Uterus (tissue), 4 donors: ENCODE measurements at places on chromosomes 3 and 15. TPM values are rescaled to one million over a fixed set of nuclear protein-coding genes. Genes with fewer than 3 reads are reported as not detected.

GRCh38 chr15:50049871-50050270 lies 69.2 kb downstream of the ATP8B4 start:
- no peak overlapping the region for H3K4me3 ChIP-seq
- no peak overlapping the region for H3K27ac ChIP-seq
- H3K4me1 ChIP-seq, result no peaks in the 10 kb centered on the region
- DNase-seq, result no peak
- H3K36me3 ChIP-seq, result no peaks in the 10 kb centered on the region

DNA sequence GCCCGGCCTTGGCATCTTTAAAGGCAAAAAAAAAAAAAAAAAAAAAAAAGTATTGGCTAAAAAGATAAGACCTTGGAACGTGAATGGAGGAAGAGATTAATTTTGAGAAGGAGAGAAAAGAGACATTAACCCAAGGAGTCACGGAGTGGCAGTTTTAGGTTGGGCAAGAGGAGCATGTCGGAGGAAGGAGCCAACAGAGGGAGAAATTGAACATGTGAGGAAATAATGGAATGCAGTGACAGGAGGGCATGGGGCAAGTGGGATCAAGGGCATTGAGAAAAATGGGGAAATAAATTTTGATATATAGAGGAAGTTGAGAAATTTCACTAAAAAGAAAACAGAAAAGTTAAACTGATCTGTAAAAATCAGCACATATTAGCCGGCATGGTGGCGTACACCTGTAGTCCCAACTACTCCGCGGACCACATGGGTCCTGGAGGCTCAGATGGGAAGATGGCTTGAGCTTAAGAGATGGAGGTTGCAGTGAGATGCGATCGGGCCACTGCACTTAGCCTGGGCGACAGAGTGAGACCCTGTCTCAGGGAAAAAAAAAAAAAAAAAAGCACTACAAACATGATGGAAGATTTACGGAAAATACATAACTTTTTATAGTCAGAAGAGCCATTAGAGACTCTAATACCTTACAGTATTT lies 1.2 kb downstream of the HAUS2 start:
- DNase-seq, result no peak
- peaks cover 7% of the 10 kb centered on the region for H3K4me1 ChIP-seq
- H3K4me3 ChIP-seq, result peak overlapping the region; percentile 77
- no peaks in the 10 kb centered on the region for H3K27me3 ChIP-seq
- H3K27ac ChIP-seq, result peak overlapping the region; percentile 91

DNA sequence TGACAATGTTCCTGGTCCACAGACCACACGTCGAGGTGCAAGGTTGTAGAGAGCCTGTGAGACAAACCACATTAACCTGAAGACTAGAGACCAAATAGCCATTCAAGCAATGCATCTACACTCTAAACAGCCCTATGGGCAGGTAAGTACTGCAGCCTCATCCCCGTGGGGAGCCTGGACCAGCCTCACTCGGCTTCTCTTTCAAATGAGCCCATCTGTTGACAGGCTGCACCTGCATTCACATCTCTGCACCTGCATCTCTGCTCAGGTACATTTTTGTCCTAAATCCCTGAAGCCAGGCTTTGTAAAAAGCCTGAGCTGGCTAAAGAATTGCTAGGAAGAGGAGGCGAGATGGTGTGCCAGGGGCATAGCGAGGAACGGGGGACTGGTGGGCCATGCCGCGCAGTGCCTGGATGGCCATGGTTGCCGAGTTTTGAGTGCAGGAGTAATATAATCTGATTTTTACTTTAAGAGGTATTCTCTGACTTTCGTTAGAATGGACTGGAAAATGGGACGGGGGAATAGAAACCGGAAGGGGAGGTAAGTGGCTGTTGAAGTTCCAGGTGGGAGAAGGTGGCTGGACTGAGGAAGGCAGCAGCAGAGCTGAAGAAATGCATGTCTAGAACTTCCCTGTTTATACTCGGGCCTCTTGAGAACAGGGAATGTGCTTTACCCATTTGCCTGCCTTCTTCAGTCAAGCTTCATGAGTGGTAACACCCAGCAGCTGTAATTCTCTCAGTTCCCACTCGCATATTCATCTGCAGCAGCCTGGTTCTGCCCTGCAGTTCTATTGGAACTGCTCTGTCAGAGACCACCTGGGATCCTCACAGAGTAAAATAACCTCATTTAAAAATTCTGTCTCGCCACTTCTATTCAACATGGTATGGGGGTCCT lies 226.4 kb downstream of the OPA1 start:
- no peak for DNase-seq
- H3K27me3 ChIP-seq, result no peaks in the 10 kb centered on the region
- H3K4me1 ChIP-seq, result no peaks in the 10 kb centered on the region
- no peak overlapping the region for H3K27ac ChIP-seq
- H3K4me3 ChIP-seq, result no peak overlapping the region
- H3K36me3 ChIP-seq, result no peaks in the 10 kb centered on the region

- no peaks in the 10 kb centered on the region for H3K27me3 ChIP-seq
- H3K27ac ChIP-seq, result peak overlapping the region; percentile 86
- H3K4me3 ChIP-seq, result peak overlapping the region; percentile 55
Measured at GRCh38 chr15:82043796-82044372, 1.9 kb downstream of the MEX3B start.

DNA sequence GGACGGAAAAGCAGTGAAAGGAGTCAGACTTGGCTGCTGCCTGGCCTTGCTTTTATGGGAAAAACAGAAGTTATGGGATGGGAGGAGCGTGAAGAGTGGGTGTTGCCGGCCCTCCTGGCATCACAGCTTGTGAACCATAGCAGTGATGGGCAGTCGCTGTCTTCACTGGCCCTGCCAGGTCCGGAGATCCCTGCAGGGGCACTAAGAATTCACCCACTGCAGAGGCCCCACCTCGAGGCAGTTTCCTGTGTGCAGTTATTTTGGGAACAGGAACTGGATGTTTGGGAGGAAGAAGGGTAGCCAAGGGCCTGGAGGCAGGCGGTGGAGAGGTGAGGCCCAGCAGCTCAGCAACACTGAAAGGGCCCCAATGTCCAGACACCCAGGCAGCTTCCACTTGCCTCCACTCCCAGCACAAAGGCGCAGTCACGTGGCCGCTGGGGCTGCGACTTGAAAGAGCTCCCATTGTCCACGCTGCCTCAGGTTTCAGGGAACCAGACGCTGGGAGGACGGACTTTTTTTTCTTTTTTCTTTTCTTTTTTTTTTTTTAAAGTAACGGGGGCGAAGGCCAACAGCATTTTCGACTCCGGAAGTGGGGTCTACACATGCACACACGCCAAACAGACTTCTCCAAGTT lies 255.6 kb downstream of the ZNF621 start:
- H3K4me1 ChIP-seq, result no peaks in the 10 kb centered on the region
- DNase-seq, result peak; percentile 74
- no peak overlapping the region for H3K4me3 ChIP-seq

DNA sequence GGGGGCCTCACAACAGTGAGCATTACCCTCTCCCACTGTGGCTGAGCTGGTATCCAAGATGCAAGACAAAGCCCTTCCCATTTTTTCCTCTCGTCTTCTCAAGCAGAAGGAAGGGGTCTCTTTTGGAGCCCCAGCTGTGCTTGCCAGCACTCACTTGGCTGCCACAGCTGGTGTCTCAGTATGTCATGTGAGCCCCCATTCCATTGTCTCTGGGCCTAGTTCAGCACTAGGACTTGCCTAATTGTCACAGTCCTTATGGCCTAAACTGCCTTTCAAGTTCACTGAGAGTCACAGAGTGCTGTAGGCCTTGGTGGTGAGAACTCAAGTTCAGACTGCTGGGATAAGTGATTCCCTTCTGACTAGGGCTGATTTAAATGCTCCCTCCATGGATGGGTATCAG lies 89.8 kb downstream of the ARHGEF26 start:
- no peaks in the 10 kb centered on the region for H3K27me3 ChIP-seq
- no peaks in the 10 kb centered on the region for H3K36me3 ChIP-seq
- no peak for DNase-seq
- no peak overlapping the region for H3K27ac ChIP-seq
- no peaks in the 10 kb centered on the region for H3K4me1 ChIP-seq

GRCh38 chr3:180048840-180049239 lies 12.1 kb upstream of the PEX5L start:
- no peak for DNase-seq
- H3K4me1 ChIP-seq, result no peaks in the 10 kb centered on the region
- H3K4me3 ChIP-seq, result no peak overlapping the region
- H3K27ac ChIP-seq, result no peak overlapping the region
- H3K27me3 ChIP-seq, result no peaks in the 10 kb centered on the region

DNA sequence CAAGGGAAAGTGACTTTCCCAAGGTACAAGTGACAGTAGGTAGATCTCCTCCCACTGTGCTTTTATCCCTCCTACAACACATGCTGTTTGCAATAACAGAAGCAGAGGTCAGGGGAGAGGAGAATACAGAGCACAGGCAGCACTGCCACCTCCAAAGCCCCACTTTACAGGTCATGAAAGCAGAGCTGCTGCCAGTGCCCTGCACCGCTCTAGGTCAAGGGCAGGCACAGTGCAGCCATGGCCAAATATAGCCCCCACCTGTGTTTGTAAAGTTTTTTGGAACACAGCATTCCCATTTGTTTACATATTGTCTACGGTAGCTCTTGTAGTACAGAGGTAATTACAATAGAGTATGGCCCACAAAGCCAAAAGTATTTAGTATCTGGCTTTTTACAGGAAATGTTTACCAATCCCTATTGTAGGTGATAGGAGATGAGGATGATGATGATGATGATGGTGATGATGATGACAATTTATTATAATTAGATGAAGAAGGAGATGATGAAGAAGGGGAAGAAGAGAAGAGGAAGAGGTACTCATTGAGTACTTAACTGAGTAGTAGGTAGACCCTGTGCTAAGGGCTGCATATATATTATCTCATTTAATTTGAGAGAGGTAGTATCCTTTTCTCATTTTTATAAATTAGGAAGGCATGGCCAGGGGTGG lies 20.4 kb downstream of the HDC start:
- H3K36me3 ChIP-seq, result no peaks in the 10 kb centered on the region
- DNase-seq, result no peak
- H3K27me3 ChIP-seq, result no peaks in the 10 kb centered on the region
- no peak overlapping the region for H3K27ac ChIP-seq
- H3K4me3 ChIP-seq, result no peak overlapping the region

- no peak overlapping the region for H3K27ac ChIP-seq
- no peaks in the 10 kb centered on the region for H3K27me3 ChIP-seq
- H3K4me3 ChIP-seq, result no peak overlapping the region
- DNase-seq, result no peak
- H3K4me1 ChIP-seq, result no peaks in the 10 kb centered on the region
Measured at GRCh38 chr3:191774485-191774884, 313.5 kb downstream of the PYDC2 start.

- H3K36me3 ChIP-seq, result no peaks in the 10 kb centered on the region
- no peak overlapping the region for H3K4me3 ChIP-seq
- no peaks in the 10 kb centered on the region for H3K27me3 ChIP-seq
- H3K27ac ChIP-seq, result no peak overlapping the region
- DNase-seq, result no peak
Measured at GRCh38 chr3:24034464-24034863, 89.4 kb downstream of the NR1D2 start.

CKMT1B gene
- not detected for total RNA-seq

GRCh38 chr3:10344147-10344943 lies 23.4 kb upstream of the SEC13 start:
- H3K36me3 ChIP-seq, result no peaks in the 10 kb centered on the region
- H3K4me1 ChIP-seq, result no peaks in the 10 kb centered on the region
- H3K4me3 ChIP-seq, result no peak overlapping the region
- peak; percentile 39 for DNase-seq
- no peak overlapping the region for H3K27ac ChIP-seq
- no peaks in the 10 kb centered on the region for H3K27me3 ChIP-seq

- no peaks in the 10 kb centered on the region for H3K36me3 ChIP-seq
- no peak for DNase-seq
- H3K4me1 ChIP-seq, result no peaks in the 10 kb centered on the region
- no peak overlapping the region for H3K4me3 ChIP-seq
- H3K27me3 ChIP-seq, result no peaks in the 10 kb centered on the region
Measured at GRCh38 chr15:49847423-49848281, 226.8 kb downstream of the DTWD1 start.

GRCh38 chr3:12423918-12424630 lies 60.2 kb upstream of the TSEN2 start:
- peaks cover 7% of the 10 kb centered on the region for H3K4me1 ChIP-seq
- H3K36me3 ChIP-seq, result no peaks in the 10 kb centered on the region
- H3K27ac ChIP-seq, result no peak overlapping the region
- no peak overlapping the region for H3K4me3 ChIP-seq

- no peaks in the 10 kb centered on the region for H3K36me3 ChIP-seq
- no peak for DNase-seq
- H3K4me1 ChIP-seq, result no peaks in the 10 kb centered on the region
- H3K27me3 ChIP-seq, result no peaks in the 10 kb centered on the region
- H3K27ac ChIP-seq, result no peak overlapping the region
Measured at GRCh38 chr3:182007441-182007840, 295.7 kb downstream of the SOX2 start.

TP63 gene
- total RNA-seq, result 1.5 TPM

DNA sequence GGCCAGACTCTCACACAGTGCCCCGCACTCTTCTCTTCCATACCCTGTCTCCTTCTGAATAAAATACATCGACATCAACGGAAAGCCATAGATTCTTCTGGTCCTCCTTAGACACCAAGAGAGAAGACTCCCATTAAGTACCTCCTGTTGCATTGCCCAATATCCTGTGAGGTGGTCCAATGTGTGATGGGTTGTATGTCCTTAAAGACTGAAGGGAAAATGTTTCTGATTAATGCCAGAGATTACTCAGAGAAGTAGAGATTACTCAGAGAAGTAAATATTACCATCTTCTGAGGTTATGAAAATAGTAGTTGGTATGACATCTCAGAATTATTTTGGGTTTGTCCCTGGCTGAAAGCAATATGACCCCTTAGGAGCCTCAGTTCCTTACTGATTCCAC lies 60.8 kb upstream of the GALNT15 start:
- H3K36me3 ChIP-seq, result no peaks in the 10 kb centered on the region
- no peak overlapping the region for H3K4me3 ChIP-seq
- no peaks in the 10 kb centered on the region for H3K27me3 ChIP-seq
- no peak for DNase-seq

DNA sequence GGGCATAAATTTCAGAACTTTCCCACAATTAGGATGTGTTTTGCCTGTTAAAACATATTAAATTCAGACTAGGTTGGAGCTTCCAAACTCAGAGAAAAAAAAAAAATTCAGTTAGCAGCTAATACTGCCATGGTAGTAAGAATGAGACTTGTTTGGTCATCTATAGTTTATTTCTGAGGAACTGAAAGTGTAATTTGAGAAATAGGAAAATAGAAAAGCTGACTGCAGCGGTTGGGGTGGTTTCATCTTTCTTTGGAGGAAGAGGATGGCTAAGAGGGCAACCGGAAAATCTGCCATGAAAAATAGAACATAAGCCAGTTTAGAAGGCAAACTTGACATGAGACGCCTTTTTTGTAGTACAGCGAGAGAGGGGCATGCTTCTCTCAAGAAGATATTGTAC lies 371.2 kb upstream of the ROBO2 start:
- no peaks in the 10 kb centered on the region for H3K4me1 ChIP-seq
- H3K4me3 ChIP-seq, result no peak overlapping the region
- DNase-seq, result no peak
- no peaks in the 10 kb centered on the region for H3K27me3 ChIP-seq
- H3K36me3 ChIP-seq, result no peaks in the 10 kb centered on the region

SLC4A7 gene
- 83.5 TPM for total RNA-seq
